ENCODE measurements at places on chromosomes 2 and 18. TPM values are rescaled to one million over a fixed set of nuclear protein-coding genes. Genes with fewer than 3 reads are reported as not detected.
A peak's percentile ranks its signal among the peaks of the same experiment; 100 is the strongest.

GRCh38 chr2:177072090-177072489 is 140.5 kb upstream of the HNRNPA3 start:
- H3K36me3 ChIP-seq, result no peaks in the 10 kb centered on the region
- no peaks in the 10 kb centered on the region for H3K27me3 ChIP-seq
- DNase-seq, result no peak
- no peaks in the 10 kb centered on the region for H3K4me1 ChIP-seq
- no peak overlapping the region for H3K4me3 ChIP-seq
- H3K27ac ChIP-seq, result no peak overlapping the region

- H3K4me1 ChIP-seq, result peaks cover 14% of the 10 kb centered on the region
- DNase-seq, result peak; percentile 60
- H3K4me3 ChIP-seq, result no peak overlapping the region
- H3K27ac ChIP-seq, result peak overlapping the region; percentile 29
- H3K36me3 ChIP-seq, result no peaks in the 10 kb centered on the region
Measured at GRCh38 chr2:113848758-113849415, 41.0 kb upstream of the ACTR3 start.

Gene PXDN
- total RNA-seq, result 324 TPM

Gene CD8B2
- total RNA-seq, result not detected

DNA sequence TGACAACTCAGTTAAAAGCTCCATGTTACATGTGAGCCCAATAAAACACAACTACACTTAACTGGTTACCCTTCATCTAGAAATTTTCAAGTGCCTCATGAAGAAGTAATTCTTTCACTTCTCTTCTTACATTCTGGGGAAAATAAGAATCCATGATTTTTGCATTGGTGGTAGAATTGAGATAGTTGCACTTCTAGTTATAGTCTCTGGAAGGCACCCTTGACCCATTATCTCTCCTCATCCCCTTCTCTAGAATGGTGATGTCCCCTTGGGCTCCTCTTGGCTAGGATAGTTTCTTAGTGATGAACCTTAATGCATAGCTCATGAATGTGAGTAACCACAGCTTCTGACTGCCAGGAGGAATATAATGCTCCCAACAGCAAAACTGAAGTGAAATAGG is 3.6 kb downstream of the LGALSL start:
- no peaks in the 10 kb centered on the region for H3K36me3 ChIP-seq
- no peak for DNase-seq
- no peak overlapping the region for H3K27ac ChIP-seq
- peaks cover 3% of the 10 kb centered on the region for H3K27me3 ChIP-seq

Gene CNTNAP5
- not detected for total RNA-seq

Measured in osteoblast (primary cell).